Muscle of back (tissue), 13 donors: ENCODE measurements at places on chromosomes 12 and 14.

DNA sequence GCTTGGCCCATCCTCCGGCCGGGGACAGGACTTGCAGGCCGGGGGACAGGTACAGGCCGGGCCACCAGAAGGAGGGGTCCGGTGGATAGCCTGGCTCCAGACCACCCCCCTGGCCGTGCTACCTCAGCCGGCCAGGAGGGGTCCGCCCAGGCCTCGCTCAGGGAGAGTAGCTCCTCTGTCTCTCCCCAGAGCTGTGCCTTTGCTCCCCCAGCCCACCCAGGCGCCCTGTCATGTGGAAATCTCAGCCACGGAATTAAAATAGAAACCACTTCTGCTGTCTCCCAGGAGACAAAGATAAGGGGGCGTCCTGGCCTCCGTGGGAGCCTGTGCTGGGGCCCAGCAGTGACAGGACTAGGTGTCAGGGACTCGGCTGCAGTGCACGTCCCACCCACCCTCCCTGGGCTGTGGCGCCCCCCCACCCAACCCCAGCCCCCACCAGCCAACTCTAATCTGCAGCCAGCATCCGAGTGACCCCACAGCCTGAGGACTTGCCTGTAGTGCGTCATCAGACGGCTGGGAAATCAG is 3.3 kb upstream of the CRIP2 start:
- no peak for DNase-seq

- no peak for DNase-seq
Measured at GRCh38 chr12:68118096-68118755, 41.3 kb downstream of the IFNG start.

DNA sequence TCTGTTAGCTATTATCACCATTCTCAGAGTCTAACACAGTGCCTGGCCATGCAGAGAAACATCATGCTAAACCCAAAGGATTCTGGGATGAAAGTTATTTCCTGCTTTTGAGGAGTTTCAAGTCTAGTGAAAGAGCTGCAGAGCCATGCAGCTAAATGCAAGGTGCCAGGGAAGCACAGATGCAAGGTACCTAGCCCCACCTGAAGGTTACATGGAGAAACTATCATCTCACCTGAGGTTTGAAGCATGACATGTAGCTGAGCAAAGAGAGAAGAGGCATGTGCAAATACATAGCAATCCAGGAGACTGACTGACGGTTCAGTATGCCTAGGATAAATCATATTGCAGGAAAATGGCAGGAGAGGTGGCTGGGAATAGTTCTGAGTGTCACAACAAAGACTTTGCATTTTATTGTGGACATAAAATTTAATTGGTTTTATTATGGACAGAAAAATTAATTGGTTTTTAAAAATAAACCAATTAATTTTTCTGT is 170.4 kb downstream of the PRKD1 start:
- DNase-seq = no peak

GRCh38 chr12:38391007-38391406 is 74.4 kb downstream of the ALG10B start:
- no peak for DNase-seq

DNA sequence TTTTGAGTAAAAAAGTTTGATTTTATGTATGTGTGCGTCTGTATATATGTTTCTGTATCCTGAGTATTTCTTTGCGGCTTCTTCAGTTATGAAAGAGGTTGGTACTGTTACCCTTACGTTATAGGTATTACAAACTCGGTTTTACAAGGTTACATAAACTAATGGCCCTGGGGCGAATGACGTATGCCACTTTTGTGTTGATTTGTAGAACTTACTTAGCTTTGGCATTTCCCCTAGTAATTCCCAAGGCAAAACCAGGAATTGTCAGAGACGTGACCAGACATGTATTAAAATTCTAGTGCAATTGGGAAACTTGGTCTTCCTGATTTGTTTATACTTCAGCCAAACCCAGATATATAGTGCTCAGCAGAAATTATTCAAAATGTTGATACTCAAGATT is 93.3 kb downstream of the DUSP16 start:
- no peak for DNase-seq

GRCh38 chr12:53160673-53161072 is 19.8 kb upstream of the ZNF740 start:
- no peak for DNase-seq

DNA sequence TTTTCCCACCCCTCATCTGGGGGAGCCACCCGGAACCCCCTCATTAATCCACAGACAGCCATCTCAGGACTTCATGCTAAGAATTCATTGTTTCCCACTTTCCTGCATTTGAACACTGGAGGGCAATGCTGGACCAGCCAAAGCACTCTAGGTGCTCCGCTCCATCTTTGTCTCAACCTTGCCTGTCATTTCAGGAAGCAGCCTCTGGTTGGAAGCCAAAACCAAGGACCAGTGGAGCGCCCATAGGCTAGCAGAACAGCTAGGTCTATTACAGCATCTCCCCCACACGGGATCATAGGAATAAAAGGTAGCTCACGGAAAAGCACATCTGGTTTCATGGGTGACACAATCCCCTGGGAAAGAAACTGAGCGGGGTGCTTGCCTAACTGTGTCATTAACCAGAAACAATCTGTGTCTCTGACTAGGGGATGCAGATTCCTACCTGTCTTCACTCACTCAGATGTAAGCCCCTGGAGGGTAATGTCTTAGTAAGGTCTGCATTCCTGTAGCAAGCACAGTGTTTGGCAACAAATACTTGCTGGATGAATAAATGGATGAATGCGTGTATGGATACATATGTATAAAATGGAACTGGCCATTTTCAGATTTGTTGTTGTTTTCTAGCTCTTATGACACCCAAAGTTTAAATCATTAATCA is 197.0 kb downstream of the DAD1 start:
- DNase-seq = peak; percentile 41

- DNase-seq = no peak
Measured at GRCh38 chr12:12810553-12811021, 2.6 kb upstream of the DDX47 start.

DNA sequence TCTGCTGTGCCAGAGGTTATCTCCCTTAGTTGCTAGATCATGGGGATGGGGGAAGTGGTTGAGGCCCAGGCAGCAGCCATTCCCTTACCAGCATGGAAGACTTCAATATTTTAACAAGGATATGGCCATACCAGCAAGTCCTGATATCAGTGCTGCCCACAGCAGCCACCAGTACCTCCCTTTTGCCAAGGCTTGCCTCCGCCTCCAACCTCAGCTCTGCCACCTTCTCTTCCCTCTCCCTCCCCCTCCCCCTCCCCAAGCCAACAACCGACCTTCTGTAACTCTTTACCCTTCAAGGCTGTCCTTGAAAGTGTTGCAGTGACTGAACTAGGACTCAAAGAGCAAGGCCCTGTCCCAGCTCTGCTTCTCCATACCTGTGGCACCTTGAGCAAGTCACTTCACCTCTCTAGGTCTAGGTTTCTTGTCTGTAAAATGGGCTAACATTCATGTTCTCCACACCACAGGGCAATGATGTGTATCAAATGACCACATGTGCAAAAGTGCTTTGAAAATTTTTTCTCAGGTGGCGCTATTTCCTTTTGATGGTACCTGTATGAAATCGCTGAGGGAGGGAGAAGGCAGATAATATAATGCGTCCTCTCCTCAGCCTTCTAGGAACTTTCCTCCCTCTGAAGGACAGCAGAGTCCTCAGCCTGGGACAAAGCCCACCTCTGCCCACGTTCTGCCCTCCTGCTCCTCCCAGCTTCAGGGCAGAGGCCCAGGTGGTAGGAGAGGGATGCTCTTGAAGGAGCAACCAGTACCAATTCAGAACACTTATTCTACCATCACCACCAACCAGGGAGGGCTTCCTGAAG is 14.7 kb downstream of the PLEKHG6 start:
- DNase-seq = no peak

DNA sequence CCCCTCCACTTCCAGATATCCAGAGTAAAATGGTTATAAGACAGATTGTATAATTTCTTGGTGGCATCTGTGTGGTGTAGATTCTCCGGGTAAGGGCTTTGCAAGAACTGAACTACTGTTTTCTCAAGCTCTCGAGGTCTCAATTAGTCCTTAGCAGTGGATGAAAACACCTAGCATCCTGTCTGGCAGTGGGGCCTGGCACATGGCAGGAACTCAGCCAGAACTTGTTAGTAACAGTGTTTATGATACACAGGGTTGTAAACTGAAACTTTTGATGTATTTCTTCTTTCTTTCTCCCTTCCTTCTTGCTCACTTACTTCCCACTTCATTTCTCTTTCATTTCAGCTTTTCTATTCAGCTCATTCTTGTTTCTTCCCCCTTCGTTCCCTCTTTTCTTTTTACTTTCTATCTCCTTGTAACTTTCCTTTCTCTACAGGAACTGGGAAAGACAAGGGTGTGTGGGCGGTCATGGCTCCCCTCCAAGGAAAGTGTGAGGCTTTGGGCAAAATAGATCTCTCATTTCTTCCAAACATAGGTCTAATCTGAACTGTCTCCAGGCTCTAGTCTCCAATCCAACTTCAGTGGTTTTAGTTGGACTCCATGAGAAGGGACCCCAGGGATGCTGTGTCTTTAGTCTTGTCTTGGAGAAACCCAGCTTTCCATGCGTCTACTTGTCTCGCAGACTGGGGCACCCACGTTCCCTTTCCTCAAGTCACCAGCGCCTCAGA is 159.7 kb downstream of the PAH start:
- peak; percentile 86 for DNase-seq

- DNase-seq = no peak
Measured at GRCh38 chr12:131928080-131928710, 881 bp upstream of the PUS1 start.

DNA sequence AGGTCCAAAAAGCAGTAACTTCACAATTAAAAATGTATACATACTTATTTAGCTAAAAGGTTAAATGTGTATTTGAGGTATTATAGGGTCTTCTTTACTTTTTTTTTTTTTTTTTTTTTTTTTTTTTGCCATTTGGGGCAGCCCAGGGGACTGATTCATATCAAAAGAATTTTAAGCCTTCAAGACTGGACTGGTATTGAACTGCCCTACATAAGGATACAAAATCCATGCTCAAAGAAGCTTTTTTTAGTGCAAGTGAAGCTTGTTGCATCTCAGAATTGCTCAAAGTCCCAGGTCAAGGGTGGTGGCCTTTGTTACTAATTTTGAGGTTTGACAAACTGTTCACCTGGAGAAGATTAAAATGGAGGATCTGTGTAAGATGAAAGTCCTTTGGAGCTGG is 124.0 kb downstream of the APAF1 start:
- DNase-seq = no peak

DNA sequence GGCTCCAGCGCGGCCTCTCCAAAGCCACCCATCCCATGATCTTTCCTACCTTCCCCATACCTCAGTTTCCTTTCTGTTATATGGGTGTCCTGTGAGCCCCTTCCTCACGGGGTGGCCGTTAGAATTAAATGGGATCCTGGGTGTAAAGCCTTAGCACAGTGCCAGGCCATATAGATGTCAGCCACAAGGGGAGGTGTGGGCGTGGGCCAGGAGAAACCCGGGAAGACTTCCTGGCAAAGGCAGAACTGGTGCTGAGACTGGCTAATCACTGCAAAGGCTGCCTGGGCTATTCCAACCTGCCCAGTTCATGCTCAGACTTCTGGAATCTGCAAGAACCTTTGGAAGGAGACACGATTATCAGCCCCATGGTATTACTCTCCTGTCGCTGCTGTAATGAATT is 11.0 kb upstream of the NCOR2 start:
- DNase-seq = no peak

DNA sequence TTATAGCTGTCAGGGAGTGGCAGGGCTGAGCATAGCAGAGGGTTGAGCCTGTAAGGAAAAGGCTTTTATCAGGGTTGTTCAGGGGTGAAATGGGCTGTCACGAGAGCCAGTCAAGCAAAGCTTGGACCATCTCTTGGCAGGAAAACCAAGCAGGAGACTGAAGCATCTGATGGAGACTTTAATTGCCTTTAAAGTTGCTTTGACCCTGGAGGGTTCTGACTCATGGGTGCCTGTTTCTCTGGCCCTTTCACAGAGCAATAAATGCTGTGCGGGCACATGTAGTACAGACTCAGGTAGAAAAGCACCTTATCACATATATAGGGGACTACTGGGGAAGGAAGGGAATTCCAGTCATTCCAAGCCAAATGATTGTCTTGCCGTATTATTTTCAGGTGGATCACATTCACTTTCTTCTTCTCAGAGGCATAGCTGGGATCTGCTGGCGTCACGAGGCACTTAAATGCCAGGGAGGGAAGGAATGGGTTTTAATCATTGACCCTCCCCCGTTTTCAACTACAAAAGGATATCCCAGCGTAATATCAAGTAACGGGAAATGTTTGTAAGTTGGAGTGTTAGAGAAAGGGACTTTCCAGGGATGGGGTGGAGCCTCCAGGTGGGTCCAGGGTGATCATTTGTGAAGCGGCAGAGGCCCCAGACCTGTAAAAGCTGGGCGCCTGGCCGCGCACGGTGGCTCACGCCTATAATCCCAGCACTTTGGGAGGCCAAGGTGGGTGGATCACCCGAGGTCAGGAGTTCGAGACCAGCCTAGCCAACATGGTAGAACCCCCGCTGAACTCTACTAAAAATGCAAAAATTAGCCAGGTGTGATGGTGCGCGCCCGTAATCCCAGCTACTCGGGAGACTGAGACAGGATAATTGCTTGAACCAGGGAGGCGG is 34.9 kb downstream of the PLEKHD1 start:
- no peak for DNase-seq

DNA sequence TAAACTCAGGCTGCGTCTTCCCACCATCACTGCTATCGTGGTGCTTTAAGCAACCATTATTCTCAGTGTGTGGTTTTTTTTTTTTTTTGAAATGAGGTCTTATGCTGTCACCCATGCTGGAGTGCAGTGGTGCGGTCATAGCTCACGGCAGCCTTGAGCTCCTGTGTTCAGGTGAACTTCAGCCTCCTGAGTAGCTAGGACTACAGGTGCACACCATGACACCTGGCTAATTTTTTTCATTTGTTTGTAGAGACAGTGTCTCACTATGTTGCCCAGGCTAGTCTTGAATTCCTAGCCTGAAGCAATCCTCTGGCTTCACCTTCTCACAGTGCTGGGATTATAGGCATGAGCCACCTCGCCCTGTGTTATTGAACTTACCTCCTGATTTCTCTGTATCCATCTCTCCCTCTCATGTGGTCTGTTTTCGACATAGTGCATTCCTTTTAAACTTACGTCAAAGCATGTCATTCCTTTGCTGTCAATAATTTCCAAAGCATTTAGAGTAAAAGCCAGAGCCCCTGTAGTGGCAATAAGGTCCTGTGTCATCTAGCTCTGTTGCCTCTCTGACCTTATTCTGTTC is 255.5 kb downstream of the SNAPC1 start:
- DNase-seq = no peak

- no peak for DNase-seq
Measured at GRCh38 chr14:54192610-54193009, 204.2 kb upstream of the CDKN3 start.

DNA sequence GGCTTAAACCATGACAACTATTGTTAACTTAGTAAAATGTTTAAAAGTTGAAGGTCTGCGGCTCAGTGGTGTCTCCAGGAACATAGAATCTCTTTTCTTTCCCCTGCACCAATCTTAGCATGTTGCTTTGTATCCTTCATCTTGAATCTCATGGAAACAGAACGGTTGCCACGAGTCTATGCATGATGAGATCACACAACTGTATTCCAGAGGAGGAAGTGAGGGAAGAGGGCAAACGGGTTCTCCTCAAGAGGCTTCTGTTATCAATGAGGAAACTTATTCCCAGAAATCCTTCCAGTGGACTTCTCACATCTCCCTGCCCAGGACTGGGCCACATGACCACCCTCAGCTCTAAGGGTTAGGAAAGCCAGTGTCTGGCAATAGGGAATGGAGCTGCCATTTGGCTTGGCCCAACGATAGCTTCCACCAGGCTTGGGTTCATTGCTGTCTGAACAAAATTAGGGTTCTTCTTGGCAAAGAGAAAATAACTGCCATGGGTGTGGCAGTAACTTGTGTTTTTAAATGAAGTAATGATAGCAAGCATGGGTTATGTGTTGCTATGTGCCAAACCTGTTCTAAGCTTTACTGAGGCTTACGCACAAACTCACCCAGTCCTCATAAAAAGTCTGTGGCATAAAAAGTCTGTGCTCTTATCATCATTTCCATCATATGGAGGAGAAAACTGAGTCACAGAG is 17.4 kb downstream of the PLXNC1 start:
- DNase-seq = no peak
